ENCODE measurements at places on chromosomes 4 and X.

GRCh38 chr4:116881077-116881476 is 204.3 kb downstream of the TRAM1L1 start:
- no peak overlapping the region for H3K4me3 ChIP-seq
- no peaks in the 10 kb centered on the region for H3K36me3 ChIP-seq
- no peak overlapping the region for H3K27ac ChIP-seq
- no peaks in the 10 kb centered on the region for H3K27me3 ChIP-seq

- no peaks in the 10 kb centered on the region for H3K4me1 ChIP-seq
- no peak overlapping the region for H3K27ac ChIP-seq
- H3K27me3 ChIP-seq: no peaks in the 10 kb centered on the region
- no peak overlapping the region for H3K4me3 ChIP-seq
These were observed 58.6 kb upstream of the DCTD start for GRCh38 chr4:182975806-182976205.

- H3K4me1 ChIP-seq: peaks cover 26% of the 10 kb centered on the region
- no peaks in the 10 kb centered on the region for H3K36me3 ChIP-seq
- no peak overlapping the region for H3K4me3 ChIP-seq
- H3K27ac ChIP-seq: no peak overlapping the region
- DNase-seq: no peak
These were observed 41.5 kb downstream of the QRFPR start for GRCh38 chr4:121339307-121339706.

- H3K27ac ChIP-seq: no peak overlapping the region
- no peaks in the 10 kb centered on the region for H3K4me1 ChIP-seq
- DNase-seq: no peak
- H3K36me3 ChIP-seq: no peaks in the 10 kb centered on the region
- no peaks in the 10 kb centered on the region for H3K27me3 ChIP-seq
- H3K4me3 ChIP-seq: no peak overlapping the region
These were observed 88.7 kb downstream of the CFAP299 start for GRCh38 chr4:80424225-80424581.

- no peak overlapping the region for H3K4me3 ChIP-seq
- H3K4me1 ChIP-seq: no peaks in the 10 kb centered on the region
- no peaks in the 10 kb centered on the region for H3K36me3 ChIP-seq
- H3K27ac ChIP-seq: no peak overlapping the region
- no peaks in the 10 kb centered on the region for H3K27me3 ChIP-seq
- DNase-seq: no peak
These were observed 43.2 kb downstream of the PARM1 start for GRCh38 chr4:74975848-74976824.

DNA sequence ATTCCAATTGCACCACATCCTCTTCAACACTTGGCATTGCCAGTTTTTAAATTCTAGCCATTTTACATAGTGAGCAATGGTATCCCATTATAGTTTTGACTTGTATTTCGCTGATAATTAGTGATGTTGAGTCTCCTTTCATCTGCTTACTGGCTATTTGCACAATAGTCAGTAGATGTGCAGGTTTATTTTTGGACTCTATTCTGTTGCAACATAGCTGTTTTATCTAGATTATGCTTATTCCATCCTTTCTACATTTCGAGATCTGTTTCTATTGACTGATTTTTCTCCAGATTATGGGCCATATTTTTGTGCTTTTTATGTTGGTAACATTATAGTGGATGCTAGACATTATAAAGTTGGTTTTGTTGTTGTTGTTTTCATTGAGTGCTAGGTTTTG is 106.1 kb downstream of the WWC2 start:
- no peak overlapping the region for H3K4me3 ChIP-seq
- H3K4me1 ChIP-seq: peaks cover 14% of the 10 kb centered on the region
- no peak for DNase-seq

- no peak overlapping the region for H3K4me3 ChIP-seq
- DNase-seq: no peak
- H3K36me3 ChIP-seq: no peaks in the 10 kb centered on the region
These were observed 556.5 kb downstream of the IL1RAPL1 start for GRCh38 chrX:29143756-29144155.

DNA sequence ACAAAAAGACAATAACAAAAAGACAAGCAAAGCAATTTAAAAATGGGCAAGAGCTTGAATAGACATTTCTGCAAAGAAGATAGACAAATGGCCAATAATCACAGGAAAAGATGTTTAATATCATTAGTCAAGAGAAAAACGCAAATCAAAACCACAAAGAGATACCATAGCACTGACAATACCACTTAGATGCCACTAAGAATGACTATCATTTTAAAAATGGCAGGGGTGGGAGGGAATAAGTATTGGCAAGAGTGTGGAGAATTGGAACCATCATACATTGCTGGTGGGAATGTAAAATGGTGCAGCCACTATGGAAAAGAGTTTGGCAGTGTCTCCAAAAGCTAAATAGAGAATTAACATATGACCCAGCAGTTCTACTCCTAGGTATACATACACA is 15.1 kb upstream of the EXOC1 start:
- H3K27ac ChIP-seq: no peak overlapping the region
- no peaks in the 10 kb centered on the region for H3K27me3 ChIP-seq
- no peak for DNase-seq

DNA sequence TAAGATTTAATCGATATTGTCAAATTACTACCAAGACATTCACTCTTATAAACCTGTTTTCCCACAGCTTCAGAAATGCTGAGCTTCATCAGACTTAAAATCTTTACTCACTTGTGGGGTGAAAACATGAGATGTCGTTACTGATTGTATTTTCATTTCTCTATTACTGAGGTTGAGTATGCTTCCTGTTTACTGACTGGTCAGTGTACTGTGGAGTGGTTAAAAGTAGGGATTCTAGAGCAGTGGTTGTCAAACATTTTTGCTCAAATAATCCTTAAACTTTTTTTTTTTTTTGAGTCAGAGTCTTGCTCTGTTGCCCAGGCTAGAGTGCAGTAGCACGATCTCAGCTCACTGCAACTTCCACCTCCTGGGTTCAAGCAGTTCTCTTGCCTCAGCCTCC is 50.3 kb downstream of the NSUN7 start:
- H3K4me1 ChIP-seq: no peaks in the 10 kb centered on the region
- no peaks in the 10 kb centered on the region for H3K27me3 ChIP-seq
- H3K4me3 ChIP-seq: no peak overlapping the region
- no peaks in the 10 kb centered on the region for H3K36me3 ChIP-seq
- DNase-seq: no peak
- H3K27ac ChIP-seq: no peak overlapping the region

DNA sequence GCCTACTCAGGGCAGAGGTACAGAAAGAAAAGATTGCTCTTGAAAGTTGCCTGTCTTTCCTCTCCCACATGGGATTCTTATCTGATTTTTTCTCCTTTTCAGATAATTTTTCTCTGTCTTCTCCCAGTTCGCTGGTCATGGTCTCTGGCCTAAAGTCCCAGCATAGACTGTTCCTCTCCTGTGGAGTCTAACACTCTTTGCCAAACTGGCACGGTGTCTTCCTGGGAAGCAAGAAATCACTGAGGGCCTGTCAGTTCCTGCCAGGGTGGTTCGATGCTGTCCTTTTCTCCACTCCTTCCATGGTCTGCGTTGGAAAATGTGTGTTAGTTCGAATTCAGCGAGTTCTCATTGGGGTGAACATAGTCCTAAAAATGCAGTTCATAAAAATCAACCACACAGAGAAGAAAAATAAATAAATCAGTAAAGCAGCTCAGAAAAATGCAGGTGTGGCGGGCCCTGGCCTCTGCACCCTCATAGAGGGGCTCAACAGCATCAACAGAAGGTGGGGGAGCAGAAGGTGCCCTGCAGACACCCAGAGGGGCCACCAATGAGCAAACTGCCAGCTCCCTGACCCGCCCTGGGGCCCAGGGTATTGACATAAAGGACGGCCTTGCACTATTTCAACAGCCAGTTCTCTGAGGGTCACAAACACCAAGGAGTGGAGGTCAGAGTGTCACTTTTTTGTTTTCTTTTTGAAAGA is 2.1 kb downstream of the RGN start:
- H3K27ac ChIP-seq: no peak overlapping the region
- no peak for DNase-seq
- no peaks in the 10 kb centered on the region for H3K27me3 ChIP-seq

GRCh38 chr4:182093431-182093831 is 149.8 kb upstream of the TENM3 start:
- no peaks in the 10 kb centered on the region for H3K27me3 ChIP-seq
- H3K4me1 ChIP-seq: no peaks in the 10 kb centered on the region
- H3K27ac ChIP-seq: no peak overlapping the region
- H3K36me3 ChIP-seq: no peaks in the 10 kb centered on the region

GRCh38 chrX:38856670-38857265 is 55.5 kb downstream of the MID1IP1 start:
- H3K4me3 ChIP-seq: no peak overlapping the region
- DNase-seq: no peak
- H3K27me3 ChIP-seq: no peaks in the 10 kb centered on the region
- H3K36me3 ChIP-seq: no peaks in the 10 kb centered on the region
- no peak overlapping the region for H3K27ac ChIP-seq
- H3K4me1 ChIP-seq: no peaks in the 10 kb centered on the region

DNA sequence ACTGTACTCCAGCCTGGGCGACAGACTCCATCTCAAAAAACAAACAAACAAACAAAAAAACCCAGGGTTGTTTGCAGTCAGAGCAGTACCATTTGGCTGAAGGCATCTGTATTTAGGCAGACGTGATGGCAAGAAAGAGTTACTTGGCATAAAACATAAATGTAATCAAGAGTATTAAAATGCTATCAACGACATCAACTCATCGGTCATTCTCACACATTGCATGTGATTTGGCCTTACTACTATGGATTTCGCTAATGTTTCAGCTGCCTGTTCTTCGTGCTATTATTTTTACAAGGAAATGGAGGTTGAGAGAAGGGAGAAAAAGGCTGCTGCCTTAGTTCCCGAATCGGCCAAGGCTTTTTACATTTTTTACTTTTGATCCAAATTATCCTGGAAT is 15.5 kb upstream of the SMARCA5 start:
- no peak overlapping the region for H3K27ac ChIP-seq
- no peak for DNase-seq
- H3K4me3 ChIP-seq: no peak overlapping the region

- no peaks in the 10 kb centered on the region for H3K36me3 ChIP-seq
- peak; percentile 81 for DNase-seq
- H3K27ac ChIP-seq: no peak overlapping the region
These were observed 64.3 kb upstream of the WDR17 start for GRCh38 chr4:176001151-176002006.

- peaks cover 21% of the 10 kb centered on the region for H3K4me1 ChIP-seq
- H3K27me3 ChIP-seq: no peaks in the 10 kb centered on the region
- no peak overlapping the region for H3K4me3 ChIP-seq
- peaks cover 12% of the 10 kb centered on the region for H3K36me3 ChIP-seq
- DNase-seq: peak; percentile 62
These were observed 73.3 kb downstream of the FRYL start for GRCh38 chr4:48706736-48707135.

GRCh38 chr4:93841803-93842345 is 13.3 kb downstream of the ATOH1 start:
- no peak for DNase-seq
- H3K36me3 ChIP-seq: no peaks in the 10 kb centered on the region
- no peaks in the 10 kb centered on the region for H3K4me1 ChIP-seq
- no peak overlapping the region for H3K27ac ChIP-seq

DNA sequence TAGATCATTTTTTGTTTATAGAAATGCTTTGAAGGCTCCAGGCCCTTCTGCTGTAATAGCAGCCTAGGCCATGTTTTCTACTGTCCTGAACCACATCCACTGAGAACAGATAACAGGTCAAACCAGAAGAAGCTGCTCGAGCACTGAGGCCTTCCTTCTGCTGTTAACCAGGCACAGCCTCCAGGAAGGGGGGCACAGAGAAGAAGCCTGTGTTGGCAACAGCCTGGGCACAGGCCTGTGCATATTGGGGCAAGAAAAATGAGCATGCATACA is 37.4 kb upstream of the PDK3 start:
- H3K4me1 ChIP-seq: no peaks in the 10 kb centered on the region
- H3K27me3 ChIP-seq: no peaks in the 10 kb centered on the region
- H3K36me3 ChIP-seq: no peaks in the 10 kb centered on the region
- H3K27ac ChIP-seq: no peak overlapping the region
- H3K4me3 ChIP-seq: no peak overlapping the region

DNA sequence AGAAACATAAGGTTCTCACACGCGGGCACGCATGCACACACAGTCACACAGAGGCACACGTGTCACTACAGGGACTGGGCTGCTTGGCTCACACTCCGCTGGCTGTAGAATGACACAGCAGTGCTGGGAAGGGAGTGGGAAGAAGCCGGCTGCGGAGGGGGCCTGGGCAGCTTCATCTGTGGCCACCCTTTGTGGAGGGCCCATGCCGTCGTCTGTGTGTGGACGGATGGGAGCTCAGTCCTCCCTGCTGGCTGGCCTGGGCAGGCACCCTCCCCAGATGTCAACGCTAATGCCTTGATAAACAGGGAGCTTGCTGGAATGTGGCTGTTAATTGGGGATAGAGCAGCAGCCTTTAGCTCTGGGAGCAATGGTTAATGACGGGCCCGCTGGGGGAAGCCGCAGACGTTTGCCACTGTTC is 621.1 kb downstream of the BCOR start:
- peak; percentile 56 for DNase-seq
- H3K27me3 ChIP-seq: no peaks in the 10 kb centered on the region
- peaks cover 45% of the 10 kb centered on the region for H3K4me1 ChIP-seq
- H3K4me3 ChIP-seq: no peak overlapping the region
- no peak overlapping the region for H3K27ac ChIP-seq

GRCh38 chr4:27000820-27001219 is 140.2 kb downstream of the STIM2 start:
- no peak overlapping the region for H3K4me3 ChIP-seq
- H3K27me3 ChIP-seq: no peaks in the 10 kb centered on the region
- DNase-seq: no peak
- no peaks in the 10 kb centered on the region for H3K4me1 ChIP-seq
- peaks cover 3% of the 10 kb centered on the region for H3K36me3 ChIP-seq

GRCh38 chr4:26071688-26072087 is 157.7 kb downstream of the SMIM20 start:
- H3K36me3 ChIP-seq: no peaks in the 10 kb centered on the region
- H3K27ac ChIP-seq: no peak overlapping the region
- no peaks in the 10 kb centered on the region for H3K4me1 ChIP-seq

DNA sequence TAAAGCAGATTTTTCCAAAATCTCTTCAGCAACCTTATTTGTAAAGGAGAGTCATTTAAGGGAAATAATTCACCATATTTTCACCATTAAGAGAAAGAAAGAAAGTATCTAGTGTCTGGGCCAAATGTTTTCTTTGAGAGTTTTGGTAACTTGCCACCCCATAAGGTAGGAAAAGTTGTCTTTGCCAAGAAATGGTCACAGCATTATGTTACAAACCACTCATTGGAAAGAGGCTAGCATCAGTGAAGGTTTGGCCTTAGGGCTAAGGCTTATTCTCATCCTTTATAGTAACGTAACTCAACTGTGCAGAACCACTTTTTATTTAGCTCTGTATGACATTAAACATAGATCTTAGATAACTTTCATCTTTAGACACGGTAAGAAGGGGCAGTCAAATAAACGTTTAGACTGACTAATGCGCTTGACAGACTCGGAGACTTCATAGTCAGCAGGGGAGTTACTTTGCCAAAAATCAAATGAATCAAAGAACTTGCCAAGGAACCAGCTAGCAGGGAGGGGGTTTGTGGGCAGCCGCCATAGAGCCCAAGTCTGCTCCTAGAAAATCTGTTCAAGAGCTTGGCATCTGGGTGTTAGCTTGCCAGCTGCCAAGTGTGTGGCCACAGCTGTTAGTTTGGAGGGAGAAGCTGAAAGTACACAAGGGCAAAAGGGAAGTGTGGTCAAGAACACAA is 182.8 kb upstream of the GRID2 start:
- no peaks in the 10 kb centered on the region for H3K27me3 ChIP-seq
- H3K4me1 ChIP-seq: no peaks in the 10 kb centered on the region
- no peak overlapping the region for H3K4me3 ChIP-seq
- no peak overlapping the region for H3K27ac ChIP-seq
- DNase-seq: no peak
- no peaks in the 10 kb centered on the region for H3K36me3 ChIP-seq

- DNase-seq: no peak
- no peak overlapping the region for H3K4me3 ChIP-seq
- no peaks in the 10 kb centered on the region for H3K27me3 ChIP-seq
- H3K36me3 ChIP-seq: no peaks in the 10 kb centered on the region
These were observed 30.9 kb downstream of the FAM9C start for GRCh38 chrX:13013363-13014110.
